ENCODE measurements at places on chromosomes 6 and 20.

- DNase-seq: no peak
Measured at GRCh38 chr20:63224412-63225081, 8.6 kb upstream of the YTHDF1 start.

GRCh38 chr20:59425572-59425971, 125.2 kb downstream of the EDN3 start:
- DNase-seq: no peak

DNA sequence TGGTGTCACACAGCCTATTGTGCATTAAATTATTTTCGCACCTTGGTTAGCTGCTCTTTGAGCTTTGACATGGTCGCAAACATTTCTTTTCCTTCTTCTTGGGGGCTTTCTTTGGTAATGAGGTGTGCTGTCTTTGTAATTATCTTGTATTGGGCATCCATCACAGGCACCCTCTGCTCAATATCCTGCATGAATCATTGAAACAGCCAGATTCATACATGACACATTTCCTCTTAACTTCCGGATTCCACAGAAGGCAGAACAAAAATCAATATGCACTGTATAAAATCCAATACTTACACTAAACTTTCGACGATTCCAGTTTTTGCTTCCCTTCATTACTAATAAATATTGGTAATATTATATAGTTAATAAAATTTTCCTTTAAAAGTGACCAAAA, 175.6 kb downstream of the SYNE1 start:
- no peak for DNase-seq

GRCh38 chr6:19394051-19394450, 443.1 kb upstream of the ID4 start:
- no peak for DNase-seq

DNA sequence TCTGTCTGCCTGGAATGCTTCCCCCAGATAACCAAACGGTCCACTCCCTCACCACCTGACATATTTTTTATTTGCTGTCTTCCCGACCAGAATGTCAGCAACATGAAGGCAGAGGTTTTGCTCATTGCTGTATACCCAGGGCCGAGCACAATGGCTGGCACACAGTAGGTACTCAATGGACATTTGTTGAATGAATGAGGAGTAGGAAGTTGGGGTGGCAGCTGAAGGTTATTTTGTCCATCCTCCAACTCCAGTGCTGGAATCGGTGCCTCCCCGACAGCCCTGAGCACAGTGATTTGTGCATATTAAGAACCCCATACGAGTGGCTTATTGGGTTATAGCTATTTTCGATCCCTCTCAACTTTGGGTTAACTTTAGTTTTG, 10.3 kb downstream of the DUSP15 start:
- DNase-seq: no peak

DNA sequence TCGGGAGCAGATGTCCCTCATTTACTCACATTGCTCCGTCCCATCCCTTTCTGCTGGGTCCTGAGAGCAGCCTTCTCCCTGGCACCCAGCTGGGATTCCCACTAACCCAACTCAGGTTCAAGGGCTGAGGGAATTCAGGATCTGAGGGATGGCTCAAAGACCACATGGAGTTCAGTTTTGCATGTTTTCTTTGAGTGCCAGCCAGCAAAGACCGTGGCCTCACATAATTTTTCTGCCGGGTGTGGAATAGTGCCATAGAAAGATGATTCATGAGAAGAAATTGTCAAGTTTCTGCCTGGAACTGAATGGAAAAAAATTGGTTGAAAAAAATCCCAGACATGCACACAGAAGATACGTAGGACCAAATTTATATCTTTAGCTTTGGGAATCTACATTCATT, 168.6 kb downstream of the CD83 start:
- peak; percentile 89 for DNase-seq

GRCh38 chr6:143934331-143934730, 70.1 kb downstream of the ZC2HC1B start:
- no peak for DNase-seq

DNA sequence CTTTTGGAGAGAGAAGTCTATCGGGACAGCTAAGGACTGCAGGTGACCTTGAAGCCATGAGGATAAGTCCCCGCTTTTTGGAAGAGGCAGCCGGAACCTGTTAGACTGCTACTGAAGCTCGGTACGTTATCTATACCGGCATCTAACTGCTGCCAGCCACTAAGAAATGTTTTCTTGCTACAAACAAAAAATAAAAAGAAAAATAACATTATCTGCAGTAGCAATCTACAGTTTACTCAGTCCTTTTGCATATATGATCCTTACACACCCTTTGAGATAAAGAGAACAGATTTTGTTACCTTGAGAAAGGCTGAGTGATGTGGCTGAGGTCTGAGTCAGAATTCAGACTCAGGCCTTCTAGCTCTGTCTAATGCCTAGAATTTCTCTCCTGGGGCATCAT, 314.6 kb downstream of the CDH26 start:
- DNase-seq: no peak

- DNase-seq: no peak
Measured at GRCh38 chr20:53712212-53712977, 118.8 kb upstream of the ZNF217 start.

- DNase-seq: no peak
Measured at GRCh38 chr6:56026455-56027180, 151.2 kb upstream of the BMP5 start.

- DNase-seq: no peak
Measured at GRCh38 chr6:137650720-137651119, 156.5 kb upstream of the OLIG3 start.

DNA sequence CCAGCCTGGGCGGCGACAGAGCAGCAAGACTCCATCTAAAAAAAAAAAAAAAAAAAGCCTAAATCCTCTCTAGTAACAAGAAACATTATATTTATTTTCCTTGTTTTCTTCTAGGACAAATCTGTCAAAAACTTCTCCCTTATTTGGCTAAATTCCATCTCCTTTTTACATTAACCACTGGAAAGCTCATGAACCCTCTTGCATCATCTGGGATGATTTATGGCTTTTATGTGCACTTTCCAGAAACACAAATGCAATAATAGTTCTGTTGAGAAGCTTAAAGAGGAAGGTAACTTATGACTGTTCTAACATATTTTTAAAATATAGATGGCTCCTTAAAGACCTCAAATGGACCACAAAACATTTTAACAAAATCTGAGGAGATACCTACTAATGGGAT, 526.1 kb upstream of the SPTLC3 start:
- DNase-seq: no peak

Data from fibroblast of skin of left quadriceps (primary cell).